Activated CD4-positive, alpha-beta T cell treated with anti-CD3 and anti-CD28 coated beads, Interleukin-2, amount 10 ng/mL, durations not matched to agents 24 days and 14 days (primary cell): ENCODE measurements at places on chromosomes 3 and 15.

GRCh38 chr15:35061161-35061824 is 23.8 kb downstream of the NANOGP8 start:
- DNase-seq = no peak

DNA sequence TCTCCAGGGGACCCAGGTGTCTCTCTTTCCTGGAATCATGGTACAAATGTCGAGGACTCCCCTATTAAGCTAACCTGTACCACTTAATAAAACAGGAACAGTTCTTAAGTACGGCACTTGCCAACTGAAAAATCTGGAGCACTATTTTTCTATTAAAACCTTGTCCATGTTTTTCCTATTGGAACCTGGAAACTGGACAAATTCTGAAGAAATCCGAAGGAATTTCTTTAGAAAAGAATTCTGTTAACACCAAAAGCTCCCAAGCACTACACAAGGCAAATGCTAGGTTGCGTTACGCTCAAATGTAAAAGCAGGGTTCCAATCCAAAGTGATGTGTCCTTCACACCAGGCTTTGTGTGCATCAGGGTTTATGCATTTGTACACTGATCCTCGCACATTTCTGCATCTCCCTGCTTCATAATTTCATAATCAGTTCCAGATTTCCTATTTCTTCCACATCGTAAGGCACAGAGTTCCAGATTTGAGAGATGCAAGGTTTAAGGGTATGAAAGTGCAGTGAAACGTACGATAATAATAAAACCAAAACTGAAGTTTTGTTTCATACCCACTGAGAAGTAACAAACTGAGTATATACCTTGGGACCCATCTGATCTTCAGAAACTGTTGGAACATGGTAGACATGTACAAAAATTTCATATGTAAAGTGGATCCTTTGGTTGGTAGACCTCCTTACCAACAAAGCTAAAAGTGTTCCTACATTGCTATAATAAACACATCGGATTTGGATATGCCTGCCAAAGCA is 132.1 kb upstream of the WNT5A start:
- DNase-seq = no peak

DNA sequence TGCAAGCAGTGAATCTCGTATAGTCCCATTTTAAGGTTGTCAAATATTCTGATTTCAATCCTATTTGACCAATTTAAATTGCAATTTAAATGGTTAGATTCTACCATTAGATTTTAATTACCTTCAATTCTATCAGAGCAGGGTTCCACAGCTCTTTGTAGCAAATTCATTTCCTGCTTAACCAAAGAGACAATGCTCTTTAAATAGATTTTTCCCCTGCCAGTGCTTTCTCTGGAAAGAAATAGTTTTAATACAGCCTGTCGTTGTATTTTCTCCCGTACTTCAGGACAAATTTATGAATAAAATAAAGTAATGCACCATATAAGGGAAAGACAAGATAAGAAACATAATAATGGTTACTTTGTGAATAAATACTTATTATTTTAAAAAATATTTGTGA is 62.8 kb downstream of the ZPLD1 start:
- DNase-seq = no peak

DNA sequence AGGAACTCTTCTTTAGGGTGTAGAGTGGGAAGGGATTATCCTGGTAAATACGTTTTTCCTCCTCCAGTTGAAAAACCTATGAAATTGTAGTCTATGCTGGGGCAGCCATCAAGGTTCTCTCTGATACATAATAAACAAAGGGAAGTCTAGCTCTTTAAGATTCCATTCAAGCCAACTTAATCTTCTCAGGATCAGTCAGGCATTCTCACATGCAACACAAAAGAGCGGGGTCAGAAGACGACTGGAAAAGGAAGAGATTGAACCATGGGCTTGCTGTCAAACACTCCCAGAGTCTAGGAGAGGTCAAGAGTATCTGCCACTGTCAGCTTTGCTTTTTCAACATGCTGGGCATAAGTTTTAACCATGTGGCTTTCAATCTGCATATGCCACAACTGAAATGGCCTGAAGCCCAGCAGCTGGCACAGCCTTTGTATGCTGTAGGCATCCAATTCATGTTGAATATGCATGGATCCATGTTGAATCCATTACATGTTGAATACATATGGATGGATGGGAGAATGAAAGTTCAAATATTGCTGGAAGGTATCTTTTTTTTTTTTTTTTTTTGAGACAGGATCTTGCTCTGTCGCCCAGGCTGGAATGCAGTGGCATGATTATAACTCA is 8.5 kb downstream of the TRAT1 start:
- DNase-seq = no peak

- DNase-seq = no peak
Observed at GRCh38 chr15:51074926-51075325, 19.8 kb downstream of the TNFAIP8L3 start.

- DNase-seq = no peak
Observed at GRCh38 chr3:135887220-135887619, 78.3 kb upstream of the PPP2R3A start.

DNA sequence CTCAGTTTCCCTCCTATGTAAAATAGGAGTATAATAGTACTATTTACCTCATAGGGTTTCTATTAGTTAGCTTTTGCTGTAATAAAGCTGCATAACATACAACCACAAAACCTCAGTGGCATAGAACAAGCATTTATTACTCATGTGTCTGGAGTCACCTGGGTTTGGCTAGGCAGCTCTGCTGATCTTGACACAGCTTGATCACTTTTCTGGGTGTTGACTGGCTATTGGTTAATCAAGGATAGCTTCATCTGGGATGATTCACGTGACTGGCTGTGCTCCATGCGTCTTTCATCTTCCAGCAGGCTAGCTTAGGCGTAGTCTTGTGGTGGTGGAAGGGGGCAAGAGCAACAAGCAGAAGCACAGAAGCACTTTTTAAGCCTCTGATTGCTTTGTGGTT is 112.6 kb downstream of the SQOR start:
- DNase-seq = no peak
